ENCODE measurements at places on chromosomes 4 and X.

GRCh38 chr4:20487852-20488251 is 212.4 kb upstream of the PACRGL start:
- DNase-seq, result no peak

- no peak for DNase-seq
Observed at GRCh38 chr4:152696764-152697261, 17.0 kb upstream of the TMEM154 start.

GRCh38 chr4:123922847-123923246 is 526.3 kb downstream of the SPRY1 start:
- DNase-seq, result no peak

- DNase-seq, result no peak
Observed at GRCh38 chrX:27679281-27679680, 89.1 kb downstream of the DCAF8L2 start.

DNA sequence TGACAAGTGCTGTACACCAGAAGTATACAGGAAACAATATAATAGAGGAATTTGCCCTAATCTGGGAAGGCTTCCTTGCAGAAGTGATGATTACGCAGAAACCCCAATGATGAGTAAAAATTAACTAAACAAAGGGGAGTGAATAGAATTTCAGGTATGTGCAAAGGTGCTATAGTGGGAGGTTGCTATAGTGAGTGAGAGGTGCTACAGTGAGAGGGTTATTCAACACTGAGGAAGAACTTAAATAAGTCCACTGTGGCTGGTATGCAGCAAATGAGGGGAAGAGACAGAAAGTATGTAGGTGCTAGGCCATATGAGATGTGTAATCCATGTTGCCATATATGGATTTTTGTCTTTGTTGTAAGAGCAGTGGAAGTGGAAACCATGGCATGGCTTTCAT is 69.5 kb downstream of the TRIM2 start:
- DNase-seq, result no peak

GRCh38 chr4:2820216-2820982 is 23.2 kb upstream of the ADD1 start:
- DNase-seq, result peak; percentile 90

DNA sequence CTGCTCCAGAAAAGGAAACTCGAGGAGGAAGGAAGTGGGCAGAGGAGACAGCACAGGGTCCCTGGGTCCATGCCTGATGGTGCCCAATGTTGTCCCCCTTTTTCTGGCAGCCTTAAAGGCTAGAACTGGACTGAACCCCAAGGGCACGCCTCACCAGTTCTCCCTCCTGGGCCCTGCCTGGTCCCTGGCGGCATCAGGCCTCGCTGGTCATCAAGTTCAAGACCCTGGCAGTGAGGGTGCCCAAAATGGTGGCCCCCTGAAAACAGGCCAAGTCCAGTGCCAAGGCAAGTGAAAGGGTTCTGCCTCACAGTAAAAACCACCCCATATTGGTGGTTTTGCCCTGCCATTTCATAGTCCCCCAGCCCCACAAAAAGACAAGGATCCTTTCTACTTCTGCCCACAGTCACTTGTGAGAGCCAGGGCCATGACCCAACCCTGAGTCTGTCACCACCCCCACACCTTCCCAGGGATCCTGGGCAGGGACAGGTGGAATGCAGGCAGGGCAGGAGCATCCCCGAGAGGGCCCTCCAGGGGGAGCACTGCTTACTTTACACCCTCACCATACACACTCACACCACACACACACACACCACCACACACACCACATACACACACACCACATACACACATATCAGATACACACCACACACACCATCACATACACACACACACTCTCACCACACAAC is 107.6 kb downstream of the DCTD start:
- DNase-seq, result no peak

DNA sequence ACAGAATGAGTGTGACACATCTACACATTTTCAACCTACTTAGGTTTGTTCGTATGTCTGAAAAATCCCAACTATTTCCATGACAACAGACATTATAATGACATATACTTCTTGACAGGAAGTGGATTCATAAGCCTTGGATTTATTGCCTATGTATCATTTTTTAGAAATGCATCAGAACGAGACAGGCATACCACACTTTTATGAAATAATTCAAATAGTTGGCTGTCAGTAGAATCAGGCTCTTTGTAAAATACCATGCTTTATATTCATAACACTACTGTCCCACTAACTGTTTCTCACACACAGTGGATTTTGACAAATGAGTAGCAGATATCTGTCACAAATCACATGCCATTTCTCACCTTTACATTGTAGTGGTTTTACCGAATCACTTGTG is 173.2 kb downstream of the BEND2 start:
- no peak for DNase-seq

GRCh38 chr4:118586357-118586790 is 98.8 kb upstream of the METTL14 start:
- DNase-seq, result no peak

GRCh38 chrX:126985027-126985426 is 165.5 kb downstream of the PRR32 start:
- DNase-seq, result no peak

DNA sequence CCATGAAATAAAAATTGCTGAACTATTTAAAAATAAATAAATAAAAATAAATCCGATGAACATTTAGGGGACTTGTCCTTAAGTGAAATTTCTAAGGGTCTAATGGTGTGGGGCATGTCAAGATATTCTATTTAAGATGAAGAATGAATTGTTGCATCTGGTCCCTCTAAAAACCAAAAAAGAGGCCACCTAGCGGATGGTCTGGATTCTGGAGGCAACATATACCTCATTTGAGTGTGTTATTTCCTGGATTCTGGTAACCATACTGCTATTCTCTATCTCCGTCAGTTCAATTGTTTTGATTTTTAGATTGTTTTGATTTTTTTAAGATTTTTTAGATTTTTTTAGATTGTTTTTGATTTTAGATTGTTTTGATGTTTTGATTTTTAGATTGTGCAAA is 28.3 kb downstream of the AGTR2 start:
- peak; percentile 4 for DNase-seq

GRCh38 chr4:184433258-184433892 is 41.0 kb downstream of the IRF2 start:
- no peak for DNase-seq

DNA sequence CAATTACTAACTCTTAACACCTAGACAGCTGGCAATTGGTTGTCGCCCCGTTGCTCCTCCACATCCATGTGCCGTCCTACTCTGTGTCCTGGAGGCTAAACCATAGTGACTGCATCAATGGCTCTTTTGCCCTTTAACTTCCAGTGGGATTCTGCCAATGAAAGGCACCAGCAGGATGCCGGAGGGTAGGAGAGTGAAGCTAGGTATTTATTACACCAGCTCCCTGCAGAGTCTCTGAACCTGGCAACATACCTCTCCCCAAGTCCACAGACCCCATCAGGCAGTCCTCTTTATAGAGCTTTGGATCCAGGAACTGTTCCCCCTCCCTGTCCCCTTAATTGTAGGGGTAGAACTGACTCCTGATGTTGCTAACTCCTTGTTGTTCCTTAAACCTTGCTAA is 426.8 kb downstream of the HNRNPD start:
- no peak for DNase-seq

- no peak for DNase-seq
Observed at GRCh38 chr4:59987289-59987688, 1212.8 kb upstream of the ADGRL3 start.

DNA sequence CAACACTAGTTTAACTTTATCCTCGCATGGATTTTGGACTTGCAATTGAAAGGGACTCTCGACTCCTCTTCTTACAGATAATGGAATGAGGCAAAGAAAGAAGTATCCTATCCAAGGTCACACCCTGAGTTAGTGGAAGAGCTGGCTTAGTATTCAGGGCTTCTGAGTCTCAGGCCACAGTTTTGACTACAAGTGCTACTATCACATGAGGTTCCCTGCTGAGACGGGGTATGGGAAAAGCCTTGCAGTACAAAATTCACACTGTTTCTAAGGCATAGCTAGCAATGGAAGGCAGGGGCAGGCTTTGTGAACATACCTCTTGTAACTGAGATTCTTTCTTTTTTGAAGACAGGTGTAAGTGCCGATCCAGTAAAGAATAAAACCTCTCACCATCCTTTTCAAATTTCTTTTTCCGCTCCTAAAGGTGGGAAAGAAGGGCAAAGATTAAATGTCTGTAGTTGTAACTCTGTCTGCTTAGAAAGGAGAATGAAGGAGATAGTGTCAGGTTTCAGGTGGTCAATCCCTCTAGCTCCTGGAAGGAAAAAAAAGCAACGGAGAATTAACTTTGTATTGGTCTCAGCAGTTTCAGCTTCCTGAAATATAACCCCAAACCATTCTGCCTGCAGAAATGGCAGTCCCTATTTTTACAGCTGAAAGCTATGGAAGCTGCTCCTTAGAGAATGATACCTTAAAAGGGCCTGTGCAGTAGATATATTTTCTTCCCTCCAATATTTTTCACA is 199.0 kb downstream of the OPHN1 start:
- no peak for DNase-seq

DNA sequence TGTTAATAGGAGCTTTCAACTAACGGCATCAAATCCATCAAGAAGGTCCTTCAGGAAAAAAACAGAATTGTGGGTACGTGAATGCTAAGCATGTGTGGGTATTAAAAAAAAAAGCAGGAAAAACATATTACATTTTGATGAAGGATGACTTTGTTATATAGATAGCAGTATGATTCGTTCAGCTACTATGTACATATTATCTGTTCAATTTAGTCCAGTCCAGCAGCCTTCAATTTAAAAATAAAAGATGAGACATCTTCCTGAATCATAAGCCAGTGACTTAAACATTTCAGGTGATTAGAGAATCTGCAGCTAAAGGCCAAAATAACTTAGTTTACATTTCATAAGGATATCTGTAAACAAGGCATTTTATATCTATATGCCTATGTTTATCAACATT is 63.4 kb downstream of the LCORL start:
- DNase-seq, result no peak

DNA sequence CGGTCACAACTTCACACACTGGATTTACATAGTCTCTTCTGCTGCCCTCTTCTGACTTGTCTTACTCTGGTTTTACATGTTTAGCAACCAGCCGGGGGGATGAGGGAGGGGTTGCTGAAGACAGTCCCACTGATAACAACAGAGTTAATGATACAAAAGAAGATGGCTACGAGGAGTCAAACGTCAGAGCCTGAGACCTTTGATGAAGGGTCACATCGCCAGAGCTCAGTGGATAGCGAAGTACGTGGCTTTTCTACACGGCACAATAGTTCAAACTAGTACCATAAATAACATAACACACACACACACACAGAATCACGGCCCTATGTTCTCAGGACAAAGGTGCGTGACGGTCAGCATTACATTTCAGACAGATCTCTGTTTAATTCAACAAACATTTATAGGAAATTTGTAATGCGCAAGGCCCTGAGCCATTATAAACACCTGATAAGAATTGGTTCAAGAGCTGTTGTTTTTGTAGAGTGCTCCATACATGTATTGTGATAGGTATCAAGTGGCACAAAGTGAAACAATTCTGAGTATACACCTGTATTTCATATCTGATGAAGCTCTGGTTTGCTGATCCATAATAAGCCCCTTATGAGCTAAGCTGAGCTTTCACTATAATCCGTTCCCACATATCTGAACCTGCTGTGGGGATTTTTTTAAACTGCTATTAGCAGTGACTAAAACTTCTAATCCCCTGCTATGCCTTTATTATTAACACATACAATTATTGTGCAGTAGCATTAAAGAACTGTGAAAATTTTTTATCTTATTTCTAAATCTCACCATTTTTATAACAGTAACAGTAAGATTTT is 100.0 kb downstream of the NR3C2 start:
- DNase-seq, result no peak

- DNase-seq, result no peak
Observed at GRCh38 chr4:5796976-5797375, 86.0 kb downstream of the EVC start.

DNA sequence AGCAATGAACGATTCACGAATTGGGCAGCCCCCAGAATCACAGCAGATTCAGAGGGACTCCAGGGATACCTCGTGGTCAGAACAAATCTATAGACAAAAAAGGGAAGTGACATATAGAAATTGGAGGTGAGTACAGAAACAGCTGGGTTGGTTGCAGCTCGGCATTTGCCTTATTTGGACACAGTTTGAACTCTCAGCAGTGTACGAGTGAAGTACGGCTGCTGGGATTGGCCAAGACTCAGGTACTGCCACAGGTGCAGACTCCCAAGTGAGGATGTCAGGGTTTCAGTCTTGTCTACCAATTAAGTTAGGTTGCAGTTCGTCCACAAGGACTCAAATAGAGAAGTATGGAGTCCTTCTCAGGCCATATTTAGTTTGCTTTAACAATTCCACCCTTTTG is 28.2 kb downstream of the HTT-AS start:
- no peak for DNase-seq

DNA sequence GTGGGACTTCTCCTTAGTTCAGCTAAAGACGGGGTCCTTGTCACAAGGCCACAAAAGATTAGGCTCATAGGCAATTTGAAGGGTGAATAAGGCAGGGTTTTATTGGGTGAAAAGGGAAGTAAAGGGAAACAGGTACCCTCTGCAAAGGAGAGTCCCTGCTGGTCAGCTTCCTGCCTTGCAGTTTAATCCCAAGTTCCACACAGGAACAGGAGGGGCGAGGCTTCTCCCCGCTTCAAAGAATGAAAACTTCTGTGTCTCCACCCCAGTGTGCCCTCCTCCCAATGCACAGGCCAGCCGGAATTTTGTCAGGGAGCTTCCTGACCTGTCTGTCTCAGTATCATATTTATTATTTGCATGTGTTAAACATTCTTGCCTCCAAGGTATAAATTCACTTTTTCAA is 37.1 kb downstream of the ITM2A start:
- no peak for DNase-seq

DNA sequence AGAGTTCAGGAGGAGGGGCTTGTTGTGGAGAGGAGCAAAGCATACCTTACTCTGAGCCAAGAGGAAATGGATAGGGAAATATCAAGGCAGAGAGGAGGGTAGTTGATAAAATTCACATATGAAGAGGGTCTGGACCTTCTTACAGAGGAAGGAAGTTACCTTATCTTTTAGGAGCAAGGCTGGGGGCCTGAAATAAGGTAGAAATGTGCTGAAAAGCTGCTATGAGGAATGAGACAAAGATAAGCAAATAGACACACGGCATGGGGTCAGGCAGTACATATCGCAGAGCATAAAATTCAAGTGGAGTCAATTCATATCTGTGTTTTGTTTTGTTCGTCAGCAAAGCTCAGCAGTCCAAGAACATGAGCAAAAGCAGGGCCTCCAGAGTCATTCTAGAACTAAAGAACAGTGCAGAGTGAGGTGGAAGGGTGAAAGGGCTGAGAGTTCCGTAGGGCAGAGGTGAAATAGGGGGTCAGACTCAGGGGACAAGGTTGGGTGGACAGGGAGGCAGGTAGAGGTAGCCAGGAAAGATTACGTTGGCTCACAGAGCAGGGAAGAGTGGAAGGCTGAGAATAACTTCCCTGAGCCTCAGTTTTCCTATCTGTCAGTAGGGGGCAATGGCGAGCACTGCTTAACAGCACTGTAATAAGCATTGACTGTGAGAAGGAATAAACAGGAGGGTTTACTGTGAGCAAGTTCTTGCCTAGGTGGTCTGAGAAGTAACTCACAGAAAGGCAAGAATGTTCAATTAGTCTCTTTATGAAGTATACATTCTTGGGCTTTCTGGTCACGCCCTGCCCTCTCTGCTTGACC is 9.2 kb downstream of the VSIG4 start:
- DNase-seq, result no peak

- no peak for DNase-seq
Observed at GRCh38 chr4:98803251-98803650, 125.7 kb downstream of the EIF4E start.

All from NCI-H146 (cell line).